ENCODE measurements at places on chromosomes 5 and 9. TPM values are rescaled to one million over a fixed set of nuclear protein-coding genes. Genes with fewer than 3 reads are reported as not detected.

DNA sequence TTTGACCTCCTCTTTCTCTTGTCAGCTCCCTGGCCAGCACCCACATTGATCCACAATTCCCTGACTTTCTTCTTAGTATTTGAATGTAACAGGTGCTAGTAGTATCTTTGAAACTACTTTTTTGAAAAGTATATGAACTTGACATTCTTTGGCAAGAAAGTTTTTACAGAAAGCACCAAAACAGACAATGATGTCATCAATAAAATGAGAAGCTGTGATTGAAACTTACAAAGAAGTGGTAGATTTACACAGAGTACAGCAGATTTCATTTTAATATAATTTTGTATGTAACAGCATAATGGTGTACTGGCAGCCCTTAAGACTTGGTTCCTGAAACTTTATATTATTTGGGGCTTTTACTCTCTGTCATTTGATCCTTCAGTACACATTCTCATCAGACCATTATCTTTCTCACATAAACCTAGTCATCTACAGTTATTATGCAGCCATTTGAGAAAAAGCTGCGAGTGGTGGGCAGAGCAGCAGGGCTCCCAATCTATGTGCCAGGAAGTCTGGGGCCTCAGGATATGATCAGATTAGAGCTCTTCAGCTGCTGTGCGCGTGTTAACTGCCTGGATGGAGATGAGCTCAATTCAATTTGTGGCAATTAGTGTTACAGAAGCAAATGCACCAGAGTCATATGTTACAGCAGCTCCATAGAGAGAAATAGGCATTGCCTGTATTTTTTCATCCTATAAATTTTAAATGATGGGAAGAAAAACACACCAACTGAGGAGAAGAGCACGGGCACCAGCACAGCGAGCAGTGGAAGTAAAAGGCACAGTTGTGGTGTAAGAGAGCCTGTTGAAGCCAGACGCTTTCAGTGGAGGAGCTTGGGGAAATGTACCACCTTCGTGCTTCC, 126.1 kb downstream of the STARD4 start:
- no peak for DNase-seq

GRCh38 chr5:58872670-58873273, 289.9 kb downstream of the RAB3C start:
- DNase-seq = no peak

DNA sequence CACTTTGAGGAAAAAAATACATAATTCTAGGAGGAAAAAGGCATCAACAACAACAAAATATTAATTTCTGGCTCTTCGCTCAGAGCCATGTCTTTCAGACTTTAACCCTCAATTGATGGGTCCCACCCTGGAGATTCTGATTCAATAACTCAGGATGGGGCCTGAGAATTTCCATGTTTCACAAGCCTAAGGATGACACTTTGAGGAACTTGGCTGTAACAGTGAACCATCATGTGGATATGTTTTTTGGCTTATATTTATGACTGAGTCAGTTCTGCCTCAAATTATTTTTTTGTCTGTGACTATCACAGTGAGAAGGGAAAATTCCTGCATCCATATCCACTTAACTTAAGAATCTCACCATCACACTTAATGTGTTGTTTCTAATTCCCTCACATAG, 504.6 kb downstream of the RASEF start:
- DNase-seq = no peak

DNA sequence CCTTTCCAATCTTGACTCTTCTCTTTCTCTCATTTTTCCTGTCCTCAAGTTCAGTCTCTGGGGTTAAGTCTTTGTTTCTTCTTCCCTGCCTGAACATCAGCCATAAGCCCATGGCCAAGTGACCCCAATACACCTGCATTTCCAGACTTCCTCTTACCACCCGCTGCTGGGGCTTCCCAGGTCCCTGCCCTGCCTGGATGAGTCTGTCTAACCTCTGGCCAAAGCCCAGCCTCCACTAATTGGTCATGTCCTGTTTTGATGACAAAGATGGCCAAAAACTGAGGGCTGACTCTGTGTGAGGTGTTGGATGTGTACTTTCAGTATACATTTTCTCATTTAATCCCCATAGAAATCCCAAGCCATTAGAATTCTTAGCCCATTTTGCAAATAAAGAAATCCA, 47.3 kb downstream of the SH3TC2 start:
- no peak for DNase-seq

DNA sequence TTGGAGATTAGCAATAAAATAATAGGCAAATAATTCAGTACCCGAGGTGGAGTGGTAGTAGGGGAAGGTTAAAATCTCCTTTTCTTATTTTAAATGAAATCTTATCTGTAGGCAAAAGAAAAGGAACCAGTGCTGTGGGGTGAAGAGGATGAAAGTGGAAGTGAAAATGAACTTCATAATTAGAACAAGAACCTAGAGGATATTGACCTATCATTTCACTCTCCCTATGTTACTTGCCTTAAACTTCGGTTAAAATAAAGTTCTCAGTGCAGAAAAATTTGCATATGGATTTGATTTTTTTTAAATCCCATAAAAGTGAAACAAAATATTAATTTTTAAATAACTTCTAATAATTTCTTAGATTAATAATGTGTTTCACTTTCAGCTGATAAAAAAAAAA, 1094.9 kb upstream of the C9orf72 start:
- DNase-seq = no peak

- no peak for DNase-seq
These were observed 26.3 kb upstream of the NDFIP1 start for GRCh38 chr5:142082182-142082781.

DNA sequence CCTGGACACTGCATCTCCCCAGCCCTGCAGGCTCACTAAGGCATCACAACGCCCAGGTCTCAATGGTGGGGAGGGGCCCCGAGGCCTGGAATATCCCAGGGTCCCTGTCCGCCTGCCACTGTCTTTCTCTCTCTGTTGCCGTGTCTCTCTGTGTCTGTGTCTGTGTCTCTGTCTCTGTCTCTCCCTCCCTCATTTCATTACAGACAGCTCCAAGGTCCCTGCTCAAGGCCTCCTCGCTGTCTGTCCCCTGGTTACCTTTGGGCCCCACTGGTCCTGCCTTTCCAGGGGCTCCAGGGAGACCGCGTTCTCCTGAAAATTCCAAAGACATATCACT, 3.2 kb downstream of the FCN1 start:
- DNase-seq = no peak

IL9 gene
- not detected for total RNA-seq

LMNB1 gene
- 37.5 TPM for total RNA-seq

SPAG8 gene
- total RNA-seq = 1.2 TPM

PCAT7 gene
- 0.10 TPM for total RNA-seq

SUSD3 gene
- 3.0 TPM for total RNA-seq
